CD4-positive, alpha-beta T cell treated with Interferon gamma for 1 hour (primary cell): ENCODE measurements at places on chromosomes 12 and 14.

DNA sequence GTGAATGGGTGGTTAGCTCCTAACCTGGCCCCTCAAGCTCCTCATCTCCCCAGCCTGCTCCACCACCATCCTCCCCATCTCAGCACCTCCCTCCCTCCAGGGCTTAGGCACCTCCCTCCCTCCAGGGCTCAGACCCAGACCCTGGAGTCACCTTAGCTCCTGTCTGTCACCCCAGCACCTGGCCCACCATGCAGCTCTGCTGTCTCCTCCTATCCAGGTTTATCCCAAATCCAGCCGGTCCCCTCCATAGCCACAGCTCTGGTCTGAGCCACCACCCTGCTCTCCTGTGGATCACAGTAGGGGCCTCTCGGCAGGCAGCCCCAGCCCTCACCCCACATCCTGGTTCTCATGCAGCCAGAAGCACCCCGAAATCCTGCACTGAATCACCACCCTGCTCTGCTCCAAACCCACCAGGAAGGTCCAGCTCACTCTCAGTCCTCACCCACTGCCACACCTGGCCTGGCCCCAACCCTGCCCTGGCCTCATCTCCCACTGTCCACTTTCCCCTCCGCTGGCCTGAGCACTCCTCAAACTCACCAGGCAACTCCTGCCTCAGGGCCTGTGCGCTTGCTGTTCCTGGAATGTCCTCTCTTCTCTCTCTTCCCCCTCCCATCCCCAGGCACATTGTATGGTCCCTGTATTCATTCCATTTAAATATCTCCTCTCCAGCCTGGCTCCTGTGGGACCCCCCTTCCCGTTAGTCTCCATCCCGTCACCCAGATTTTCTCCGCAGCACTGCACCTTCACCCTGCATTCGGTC lies 62.6 kb downstream of the DIO3 start:
- no peak for DNase-seq

GRCh38 chr12:7175493-7175892 lies 14.0 kb upstream of the PEX5 start:
- DNase-seq: no peak

- DNase-seq: no peak
Observed at GRCh38 chr12:34124608-34125007, 102.3 kb downstream of the ALG10 start.

DNA sequence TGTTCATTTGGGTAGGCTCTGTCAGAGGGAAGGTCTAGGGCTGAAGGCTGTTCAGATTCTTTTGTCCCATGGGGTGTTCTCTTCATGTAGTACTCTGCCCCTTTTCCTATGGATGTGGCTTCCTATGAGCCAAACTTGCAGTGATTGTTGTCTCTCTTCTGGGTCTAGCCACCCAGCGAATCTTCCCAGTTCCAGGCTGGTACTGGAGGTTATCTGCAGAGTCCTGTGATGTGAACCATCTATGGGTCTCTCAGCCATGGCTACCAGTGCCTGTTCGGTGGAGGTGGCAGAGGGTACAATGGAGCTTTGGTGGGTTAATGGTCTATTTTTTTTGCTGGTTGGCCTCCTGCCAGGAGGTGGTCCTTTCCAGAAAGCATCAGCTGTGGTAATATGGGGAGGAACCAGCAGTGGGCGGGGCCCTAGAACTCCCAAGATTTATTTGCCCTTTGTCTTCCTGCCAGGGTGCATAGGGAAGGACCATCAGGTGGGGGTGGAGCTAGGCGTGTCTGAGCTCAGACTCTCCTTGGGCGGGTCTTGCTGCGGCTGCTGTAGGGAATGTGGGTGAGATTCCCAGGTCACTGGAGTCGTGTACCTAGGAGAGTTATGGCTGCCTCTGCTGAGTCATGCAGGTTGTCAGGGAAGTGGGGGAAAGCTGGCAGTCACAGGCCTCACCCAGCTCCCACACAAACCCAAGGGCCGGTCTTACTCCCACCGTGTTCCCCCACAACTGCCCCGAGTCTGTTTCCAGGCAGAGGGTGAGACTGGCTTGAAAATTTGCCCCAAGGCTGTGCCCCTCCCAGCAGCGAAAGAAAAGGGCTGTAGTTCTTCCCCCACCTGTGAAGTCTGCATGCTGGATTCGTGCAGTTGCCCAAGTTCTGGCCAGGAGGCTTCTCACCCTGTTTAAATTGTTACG lies 17.5 kb downstream of the MTRFR start:
- no peak for DNase-seq

DNA sequence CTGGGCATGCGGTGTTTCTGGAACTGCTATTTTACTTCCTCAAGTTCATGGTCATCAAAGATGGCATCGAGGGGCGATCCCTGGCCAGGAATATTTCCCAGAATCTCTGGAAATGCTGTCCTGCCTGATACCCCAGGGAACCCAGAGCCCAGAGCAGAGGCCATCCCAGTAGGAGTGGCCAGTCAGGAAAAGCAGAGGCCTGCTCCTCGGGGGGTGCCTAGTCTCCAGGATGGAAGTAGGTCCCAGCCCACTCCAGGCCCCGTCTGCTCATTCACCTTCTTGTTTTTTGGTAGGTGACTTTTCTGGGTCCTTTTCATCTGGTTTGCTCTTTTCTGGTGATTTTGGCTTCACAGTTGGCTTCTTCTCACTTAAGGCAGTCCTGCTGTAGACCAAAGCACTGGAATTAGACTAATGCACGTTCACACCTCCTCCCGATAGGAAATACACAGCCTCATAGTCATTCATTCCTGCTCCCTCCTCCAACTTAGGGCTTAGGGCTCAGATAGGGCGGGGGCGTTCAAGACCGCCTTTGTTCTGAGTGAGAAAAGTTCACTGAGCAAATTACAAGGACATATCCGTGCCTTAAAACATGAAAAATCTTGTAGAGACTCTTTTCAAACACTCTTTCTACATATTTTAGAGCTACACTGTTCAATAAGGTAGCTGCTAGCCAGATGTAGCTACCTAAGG lies 51.1 kb downstream of the TRAFD1 start:
- no peak for DNase-seq

DNA sequence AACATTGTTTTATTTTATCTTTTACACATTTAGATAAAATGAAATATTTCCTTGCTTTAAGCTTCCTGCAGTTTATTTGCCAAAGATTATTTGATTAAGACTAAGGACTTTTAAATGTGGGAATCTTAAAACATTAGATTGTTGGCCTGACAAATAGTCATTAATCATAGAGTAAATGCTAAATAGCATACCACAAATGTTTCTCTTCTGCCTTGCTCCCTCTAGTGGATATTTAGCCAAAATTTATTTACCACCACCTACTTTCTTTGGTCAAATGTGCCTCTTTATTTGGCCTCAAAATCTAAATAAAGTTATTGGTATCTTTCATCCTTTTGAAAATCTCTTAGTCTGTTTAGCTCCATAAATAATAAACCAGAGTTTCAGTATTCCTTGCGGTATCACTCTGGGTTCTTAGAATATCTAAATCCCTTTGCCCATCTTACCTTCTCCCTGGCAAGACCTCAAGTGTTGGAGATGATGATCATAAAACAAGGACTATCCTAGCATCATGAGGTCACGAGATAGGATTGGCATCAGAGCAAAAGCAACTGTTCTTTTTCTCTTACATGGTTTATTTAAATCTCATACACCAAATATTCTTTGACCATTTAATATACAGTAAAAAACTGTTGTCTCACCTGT lies 150.6 kb upstream of the AEBP2 start:
- no peak for DNase-seq

DNA sequence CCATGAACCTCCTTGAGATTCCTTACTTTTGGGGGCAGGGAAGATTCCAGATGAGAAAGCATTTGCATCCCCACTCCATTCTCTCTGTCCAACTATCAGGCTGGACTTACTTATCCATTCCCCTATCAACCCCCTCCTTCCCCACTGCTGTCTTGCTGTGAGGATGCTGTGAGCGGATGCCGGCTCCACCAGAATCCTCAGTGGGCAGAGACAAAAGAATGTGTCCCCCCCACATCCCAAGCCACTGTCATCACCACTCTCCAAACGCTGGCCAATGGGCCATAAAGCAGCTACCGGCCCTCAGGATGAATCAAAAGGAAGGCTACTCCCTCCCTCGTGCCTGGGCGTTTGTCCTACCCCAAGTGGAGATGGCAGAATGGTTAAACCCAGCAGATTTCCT lies 173.0 kb upstream of the NTF3 start:
- DNase-seq: no peak

- DNase-seq: no peak
Observed at GRCh38 chr12:71567537-71567936, 96.1 kb downstream of the ZFC3H1 start.

DNA sequence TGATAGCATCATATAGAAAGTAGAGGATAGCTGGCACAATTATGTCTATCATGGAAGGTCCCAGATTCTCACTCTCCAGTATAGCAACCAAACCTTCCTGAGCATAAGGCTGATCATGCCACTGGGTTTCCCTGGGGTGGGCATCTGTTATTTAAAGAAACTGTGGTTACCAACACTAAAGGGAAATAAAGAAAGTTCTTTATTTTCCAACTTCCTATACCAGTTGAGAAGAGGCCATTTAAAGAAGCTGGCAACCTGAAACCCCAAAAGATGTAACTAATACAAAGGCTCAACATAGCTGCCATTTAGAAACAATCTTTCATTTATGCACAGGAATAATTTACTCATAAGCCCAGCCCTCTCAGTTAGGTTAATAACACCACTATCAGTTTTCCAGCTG lies 3.1 kb downstream of the BCAT1 start:
- no peak for DNase-seq

DNA sequence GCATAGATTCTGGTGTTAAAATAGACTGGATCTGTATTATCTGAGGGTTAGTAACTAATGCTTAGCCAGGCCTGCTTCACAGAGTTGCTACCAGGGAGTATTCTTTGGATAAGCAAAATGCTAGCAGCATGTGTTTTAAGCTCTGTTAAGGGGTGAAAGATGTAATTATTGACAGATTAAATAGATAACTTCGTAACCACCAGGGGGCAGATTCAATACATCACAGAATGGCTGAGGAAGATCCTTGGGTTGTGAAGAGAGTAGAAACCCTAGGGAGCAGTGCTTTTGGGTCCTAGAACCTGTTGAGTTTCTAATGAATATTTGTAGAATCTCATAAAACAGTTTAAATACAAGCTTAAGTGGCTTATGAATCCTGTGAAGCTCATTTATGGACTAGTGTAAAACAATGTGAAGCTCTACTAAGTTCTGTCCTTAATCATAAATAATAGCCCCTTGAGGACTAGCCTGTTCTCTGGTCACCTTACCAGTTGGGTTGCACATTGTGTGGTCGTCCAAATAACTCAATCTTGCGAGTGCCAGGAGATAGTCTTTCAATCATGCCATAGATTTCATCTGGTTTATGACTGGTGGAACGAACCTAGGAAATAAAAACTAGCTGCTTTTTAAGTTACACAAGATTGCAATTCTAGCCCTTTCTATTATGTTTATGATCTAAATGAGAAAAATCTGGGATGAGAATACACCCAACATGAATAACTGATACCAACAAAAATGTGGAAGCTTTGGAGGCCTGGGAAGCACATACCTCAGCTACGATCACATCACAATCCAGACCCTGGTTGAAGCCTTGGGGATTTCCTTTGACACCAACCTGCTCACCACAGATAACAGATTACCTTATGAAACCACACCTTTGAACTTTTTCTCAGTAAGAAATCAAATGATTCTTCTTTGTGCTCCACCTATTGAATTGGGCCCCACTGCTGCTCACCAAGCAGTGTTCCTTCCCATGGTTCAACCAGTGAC lies 12.3 kb downstream of the METTL3 start:
- no peak for DNase-seq

GRCh38 chr14:95523051-95523814 lies 6.8 kb upstream of the SYNE3 start:
- no peak for DNase-seq

- no peak for DNase-seq
Observed at GRCh38 chr12:85390266-85390665, 110.2 kb downstream of the ALX1 start.

DNA sequence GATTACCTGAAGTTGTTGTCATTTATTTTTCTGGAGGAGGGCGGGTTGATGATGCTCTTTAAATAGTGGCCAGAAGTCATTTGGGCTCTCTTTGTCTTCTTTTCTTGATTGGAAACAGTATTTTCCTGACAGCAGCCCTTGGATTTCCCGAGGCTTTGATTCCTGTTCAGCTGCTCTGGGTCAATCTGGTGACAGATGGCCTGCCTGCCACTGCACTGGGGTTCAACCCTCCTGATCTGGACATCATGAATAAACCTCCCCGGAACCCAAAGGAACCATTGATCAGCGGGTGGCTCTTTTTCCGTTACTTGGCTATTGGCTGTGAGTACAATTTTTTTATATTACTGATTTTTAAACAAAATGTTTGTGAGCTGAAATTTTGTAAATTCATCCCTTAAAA lies 60.4 kb downstream of the ANAPC7 start:
- no peak for DNase-seq

GRCh38 chr12:58310809-58311622 lies 369.6 kb downstream of the ATP23 start:
- DNase-seq: no peak

GRCh38 chr12:109880938-109881337 lies 597 bp upstream of the GLTP start:
- DNase-seq: no peak

DNA sequence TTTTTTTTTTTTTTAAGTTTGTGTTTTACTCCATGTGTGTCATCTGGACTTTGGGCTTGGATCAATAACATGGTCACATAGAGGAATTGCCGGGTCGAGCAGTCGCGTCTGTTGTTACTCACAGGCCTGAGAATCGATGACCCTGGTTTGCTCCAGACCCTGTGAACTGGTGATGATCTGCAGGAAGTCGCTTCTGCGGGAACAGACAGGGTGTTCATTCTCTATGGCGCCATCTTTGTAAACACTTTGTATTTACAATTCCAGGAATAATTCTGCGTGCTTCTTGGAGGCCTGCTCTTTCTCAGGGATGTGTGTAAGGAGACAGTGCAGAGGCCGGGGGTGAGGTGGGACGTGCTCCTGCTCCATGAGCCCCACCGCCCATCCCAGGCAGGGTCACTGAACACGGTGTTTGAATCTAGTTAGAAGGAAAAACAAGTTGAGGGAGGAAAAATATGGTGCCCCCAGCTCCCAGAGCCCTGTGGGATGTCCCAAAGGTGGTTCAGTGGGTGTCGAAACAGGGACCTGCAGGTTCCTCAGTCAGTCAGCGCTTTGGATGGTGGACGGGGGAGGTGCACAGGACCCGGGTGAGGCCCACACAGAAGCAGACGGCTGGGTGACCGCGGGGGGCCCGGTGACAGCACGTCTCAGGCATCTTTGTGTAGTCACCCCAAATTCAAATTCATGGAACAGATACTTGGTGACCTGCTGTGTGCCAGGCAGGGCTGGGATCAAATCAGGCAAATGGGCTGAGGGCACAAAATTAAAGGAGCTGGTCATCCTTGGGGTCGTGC lies 58.8 kb downstream of the ADGRD1 start:
- no peak for DNase-seq

GRCh38 chr12:109670731-109671130 lies 42.9 kb upstream of the FAM222A start:
- no peak for DNase-seq

GRCh38 chr14:101623077-101623372 lies 61.7 kb downstream of the DIO3 start:
- no peak for DNase-seq

DNA sequence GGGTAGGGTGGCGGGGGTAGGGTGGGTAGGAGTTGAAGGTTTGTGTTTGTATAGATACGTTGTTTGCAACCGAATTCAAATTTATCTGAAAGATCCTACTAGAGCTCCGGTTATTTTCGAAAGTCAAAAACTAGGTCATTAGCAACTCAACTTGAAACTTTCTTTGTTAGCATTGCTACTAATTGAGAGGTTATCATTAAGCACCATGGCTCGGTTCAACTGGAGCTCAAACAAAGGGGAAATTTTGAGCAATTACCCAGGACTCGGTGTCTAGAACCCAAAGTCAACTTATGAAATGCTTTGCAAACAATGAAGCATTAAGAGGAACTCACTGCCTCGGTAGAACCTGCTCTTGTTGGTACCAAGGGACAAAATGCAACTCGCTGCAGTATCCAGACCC lies 207.7 kb downstream of the BCAT1 start:
- no peak for DNase-seq
